Fibroblast of the aortic adventitia (primary cell): ENCODE measurements at places on chromosomes 7 and 10. TPM values are rescaled to one million over a fixed set of nuclear protein-coding genes. Genes with fewer than 3 reads are reported as not detected.

ATOH7 gene
- total RNA-seq = not detected in 2 replicates

PNLIP gene
- not detected in 2 replicates for total RNA-seq

MPP7 gene
- 1.4 and 2.7 TPM in 2 replicates for total RNA-seq

APBB1IP gene
- total RNA-seq = 2.9 and 5.9 TPM in 2 replicates

XRCC2 gene
- 1.1 and 8.1 TPM in 2 replicates for total RNA-seq

SFTPA1 gene
- total RNA-seq = not detected in 2 replicates

OR2A12 gene
- not detected in 2 replicates for total RNA-seq
